ENCODE measurements at places on chromosomes 2 and 18.

DNA sequence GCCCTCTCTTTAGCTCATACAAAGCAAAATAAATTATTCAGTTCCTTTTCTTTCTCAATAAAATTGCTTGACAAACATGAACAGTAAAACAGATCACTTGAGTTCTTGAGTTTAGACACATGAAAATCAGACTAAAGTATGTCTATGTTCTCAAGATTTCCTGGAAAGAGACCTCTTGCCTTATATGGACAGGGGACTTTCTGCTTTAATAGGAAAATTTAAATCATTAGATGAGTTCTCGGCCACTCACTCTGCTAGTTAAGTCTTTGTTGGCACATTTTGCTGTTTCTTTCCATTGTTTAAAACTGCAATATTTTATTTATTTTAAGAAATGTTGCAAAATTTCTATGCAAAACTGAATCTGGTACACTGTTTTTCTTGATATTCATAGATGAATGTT, 207.8 kb downstream of the RND3 start:
- no peak for DNase-seq

DNA sequence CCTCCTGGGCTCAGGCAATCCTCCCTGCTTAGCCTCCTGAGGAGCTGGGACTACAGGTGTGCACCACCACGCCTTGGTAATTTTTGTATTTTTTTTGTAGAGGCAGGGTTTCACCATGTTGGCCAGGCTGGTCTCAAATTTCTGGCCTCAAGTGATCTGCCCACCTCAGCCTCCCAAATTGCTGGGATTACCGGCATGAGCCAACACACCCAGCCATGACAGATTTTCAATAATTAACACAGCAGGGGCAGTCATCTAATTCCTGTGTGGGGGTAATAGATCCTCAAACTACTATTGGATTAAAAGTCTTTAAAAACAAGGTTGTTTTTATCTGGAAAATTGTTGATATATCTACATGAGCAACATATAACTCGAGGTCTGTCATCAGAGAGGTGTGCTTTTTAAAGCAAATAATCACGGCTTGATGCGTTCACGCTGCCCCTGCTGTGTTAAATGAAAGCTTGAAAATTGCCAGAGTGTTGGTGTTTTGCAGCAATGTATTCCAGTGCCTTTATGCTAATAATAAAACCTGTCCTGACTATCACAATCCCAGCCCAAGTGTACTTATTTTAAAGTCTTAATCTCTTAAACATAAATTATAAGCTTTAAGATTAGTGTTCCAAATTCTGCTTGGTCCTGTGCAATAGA, 35.6 kb upstream of the ASB1 start:
- no peak for DNase-seq

DNA sequence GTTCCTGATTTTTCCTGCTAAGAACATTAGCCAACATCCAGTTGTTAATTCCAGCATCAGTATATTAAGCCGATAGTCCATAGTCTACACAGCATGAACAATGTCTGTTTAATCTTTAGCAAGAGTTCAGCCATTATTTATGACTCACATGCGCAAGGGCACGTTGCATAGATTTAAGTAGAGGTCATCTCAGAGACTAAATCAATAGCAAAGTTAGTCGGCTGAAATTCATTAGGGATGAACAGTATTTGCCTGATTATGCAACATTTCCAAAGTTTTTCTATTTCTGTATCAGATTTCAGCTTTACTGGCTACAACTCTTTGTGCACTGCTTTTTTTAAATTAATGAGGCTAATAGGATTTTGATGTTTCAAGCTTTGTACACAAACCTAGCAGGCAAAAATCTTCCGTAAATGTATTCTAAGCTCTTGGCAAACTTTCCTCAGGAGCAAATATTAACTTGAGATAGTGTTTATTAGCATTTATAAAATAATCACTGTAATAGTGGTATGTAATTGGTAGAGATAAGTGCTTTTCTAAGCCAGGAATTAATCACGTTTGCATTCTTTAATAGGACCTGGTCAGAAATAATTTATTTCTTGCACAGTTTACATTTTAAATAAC, 578.7 kb upstream of the ID2 start:
- DNase-seq: no peak

DNA sequence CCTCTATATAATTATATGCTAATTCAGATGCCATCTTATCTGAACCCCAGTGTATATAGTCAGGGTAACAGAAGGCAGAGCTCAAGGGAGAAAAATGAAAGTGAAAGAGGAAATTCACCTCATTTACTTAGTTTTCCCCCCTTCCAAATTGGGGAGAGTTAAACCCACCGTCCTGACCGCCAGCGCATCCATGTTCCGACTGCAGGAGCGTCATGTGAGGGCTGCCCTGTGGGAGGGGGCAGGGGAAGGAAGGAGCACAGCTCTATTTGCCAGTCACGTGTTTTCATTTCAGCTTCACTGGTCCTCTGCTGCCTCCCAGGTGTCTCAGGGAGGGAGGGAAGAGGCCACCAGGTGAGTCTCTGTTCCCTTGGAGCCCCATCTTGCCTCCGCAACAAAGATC, 13.2 kb downstream of the CNNM4 start:
- DNase-seq: peak; percentile 61

- peak; percentile 78 for DNase-seq
Measured at GRCh38 chr2:157838442-157839161, 37.5 kb downstream of the ACVR1 start.

DNA sequence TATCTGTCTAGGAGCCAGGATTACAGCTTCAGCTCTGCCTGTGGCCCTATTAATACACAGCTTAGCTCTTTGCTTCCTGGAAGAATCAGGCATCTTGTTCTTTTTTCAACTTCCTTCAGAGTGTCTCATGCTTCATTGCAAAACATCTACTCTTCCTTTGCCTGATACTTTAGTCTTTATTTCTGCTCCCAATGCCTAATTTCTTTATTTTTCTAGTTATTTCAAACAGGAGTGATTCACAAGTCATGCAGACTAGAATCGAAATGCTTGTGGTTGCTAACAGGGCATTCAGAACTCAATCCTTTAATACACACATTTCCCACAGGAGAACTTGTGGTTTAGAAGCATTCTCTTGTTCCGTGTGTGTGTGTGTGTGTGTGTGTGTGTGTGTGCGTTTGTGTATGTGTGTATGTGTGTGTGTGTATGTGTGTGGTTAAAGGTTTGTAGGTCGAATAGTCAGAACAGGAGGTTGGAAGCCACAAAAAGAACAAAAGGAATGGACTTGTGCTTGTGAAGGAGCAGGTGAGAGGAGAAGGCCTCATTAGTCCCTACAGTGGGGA, 28.3 kb upstream of the INSIG2 start:
- no peak for DNase-seq

DNA sequence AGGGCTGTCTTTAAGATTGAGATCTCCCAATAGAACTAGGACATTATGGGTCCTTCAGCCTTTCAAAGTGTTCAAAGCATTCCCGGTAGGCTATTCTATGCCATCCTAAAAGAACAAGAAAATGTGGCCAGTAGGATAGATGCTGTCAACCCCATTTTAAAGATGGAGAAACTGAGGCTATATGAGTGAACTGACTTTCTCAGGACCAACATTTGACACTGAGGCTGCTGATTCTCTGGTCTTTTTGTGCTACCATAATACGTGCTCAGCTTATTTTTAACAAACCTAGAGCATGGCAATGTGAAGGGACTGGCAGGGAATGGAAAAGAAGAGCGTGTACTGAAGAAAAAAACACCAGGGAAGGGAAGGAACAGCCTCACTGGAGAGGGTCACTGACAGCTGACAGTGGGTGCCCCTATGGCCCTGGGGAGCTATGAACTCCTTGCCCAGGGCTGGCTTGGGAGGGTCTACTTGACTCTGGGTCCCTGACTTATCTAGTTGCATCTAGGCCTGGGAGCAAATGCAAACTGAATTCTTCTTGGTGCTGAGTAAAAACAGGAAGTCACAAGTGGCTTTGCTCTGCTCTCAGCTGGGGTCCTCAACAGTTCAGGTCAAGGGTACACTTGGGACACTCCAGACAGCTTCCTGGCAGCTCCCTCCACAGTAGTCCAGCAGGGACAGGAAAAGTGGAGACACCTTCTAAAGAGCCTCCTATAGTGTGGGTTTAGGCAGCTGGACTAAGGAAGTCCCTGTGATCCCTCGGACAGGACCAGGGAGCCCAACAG, 2.3 kb downstream of the CYRIA start:
- peak; percentile 22 for DNase-seq

DNA sequence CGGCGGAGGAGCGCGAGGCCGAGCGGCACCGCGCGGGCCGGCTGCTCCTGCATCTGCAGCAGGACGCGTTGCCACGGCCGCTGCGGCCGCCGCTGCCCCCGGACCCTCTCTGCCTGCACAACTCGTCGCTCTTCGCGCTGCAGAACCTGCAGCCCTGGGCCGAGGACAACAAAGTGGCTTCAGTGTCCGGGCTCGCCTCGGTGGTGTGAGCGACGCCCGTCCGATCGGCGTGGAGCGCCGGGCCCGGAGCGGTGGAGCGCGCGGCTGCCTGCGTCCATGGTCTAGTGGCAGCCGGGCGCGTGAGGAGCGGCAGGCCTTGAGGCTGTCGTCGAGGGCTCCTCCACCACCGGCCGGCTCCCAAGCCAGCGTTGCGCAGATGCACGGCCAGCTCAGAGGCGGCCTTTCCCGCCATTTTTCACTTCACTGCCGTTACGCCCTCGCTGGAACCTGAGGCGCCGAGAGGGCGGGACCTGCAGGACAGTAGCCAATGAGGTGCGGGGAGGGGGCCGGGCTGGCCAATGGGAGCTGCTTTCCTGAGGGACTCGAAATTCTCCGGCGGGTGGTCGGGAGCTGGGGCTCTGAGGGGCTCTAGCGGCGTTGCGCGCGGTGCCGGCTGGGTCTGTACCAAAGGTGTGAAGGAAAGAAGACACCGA, 1.9 kb downstream of the TLX2 start:
- DNase-seq: peak; percentile 88

DNA sequence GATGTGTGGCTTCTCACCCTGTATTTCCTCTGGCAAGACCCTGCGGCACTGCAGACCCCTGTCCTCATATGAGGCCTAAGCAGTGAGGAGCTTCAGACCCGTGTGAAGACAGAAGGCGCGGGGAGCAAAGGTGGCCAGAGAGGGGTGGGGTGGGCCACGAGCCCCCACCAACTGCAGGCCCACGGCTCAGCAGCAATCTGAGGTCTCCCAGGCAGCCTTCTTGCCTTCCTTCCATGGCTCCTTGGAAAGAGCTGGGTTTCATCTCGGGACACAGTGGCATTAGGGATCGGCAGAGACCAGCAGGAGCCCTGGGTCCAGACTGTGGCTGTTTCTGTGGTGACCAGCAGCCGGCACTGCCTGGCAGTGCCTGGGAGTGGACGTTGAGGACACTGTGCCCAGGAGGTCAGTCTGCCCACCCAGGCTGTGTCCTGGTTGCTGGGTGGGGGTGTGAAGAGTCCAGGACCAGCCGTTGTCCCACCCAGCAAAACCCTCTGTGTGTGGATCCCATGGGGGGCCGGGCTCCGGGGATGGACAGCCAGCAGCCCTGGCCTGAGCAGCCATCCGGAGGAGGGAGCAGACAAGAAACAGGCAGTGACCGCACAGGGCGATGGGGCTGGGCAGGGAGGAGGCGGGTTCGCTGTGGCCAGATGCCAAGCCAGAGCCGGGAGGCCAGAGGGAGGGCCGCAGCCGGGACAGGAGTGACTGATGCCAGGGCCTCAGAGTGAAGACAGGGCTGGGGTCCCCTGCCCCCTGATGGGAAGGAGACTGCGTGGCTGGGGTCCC, 73.8 kb downstream of the RRM2 start:
- no peak for DNase-seq

GRCh38 chr2:159226059-159226461, 60.4 kb downstream of the WDSUB1 start:
- DNase-seq: peak; percentile 43

DNA sequence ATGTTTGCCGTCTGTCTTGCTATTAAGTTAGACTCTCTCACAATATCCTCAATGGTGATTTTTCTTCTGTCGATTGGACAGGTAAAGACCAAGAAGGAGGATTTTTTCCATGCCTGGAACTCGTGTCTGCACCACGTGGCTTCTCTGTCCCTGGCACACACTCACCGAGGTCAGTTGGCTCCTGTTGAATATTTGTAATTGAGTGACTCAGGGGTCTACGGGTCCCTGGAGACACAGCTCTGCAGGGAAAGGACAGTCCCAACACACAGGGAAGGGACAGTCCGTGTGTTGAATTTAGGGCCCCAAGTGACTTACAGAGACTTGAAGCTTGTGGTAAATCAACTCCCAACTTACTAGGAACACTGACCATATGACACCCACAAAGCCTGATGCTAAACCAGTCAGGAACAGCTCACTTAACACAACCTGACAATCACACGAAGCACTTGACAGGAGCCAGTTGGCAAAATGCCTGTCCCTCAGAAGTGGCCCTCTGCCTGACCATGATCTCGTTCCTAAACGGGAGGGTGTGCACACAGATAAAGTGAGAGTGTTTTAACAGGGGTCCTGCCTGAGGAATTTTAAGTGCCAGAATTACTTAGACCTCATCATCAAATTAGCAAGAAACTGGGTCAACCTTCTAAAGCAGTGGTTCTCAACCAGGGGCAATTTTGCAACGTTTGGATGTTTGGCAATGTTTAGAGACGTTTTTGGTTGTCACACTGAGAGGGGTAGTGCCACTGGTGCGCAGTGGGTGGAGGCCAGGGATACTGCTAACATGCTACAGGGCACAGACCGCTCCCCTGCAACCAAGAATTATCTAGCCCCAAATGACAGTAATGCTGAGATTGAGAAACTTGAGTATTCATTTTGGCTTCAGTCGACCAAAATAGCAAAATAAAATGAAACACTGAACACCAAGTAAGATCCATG, 88.9 kb upstream of the BCL2L11 start:
- no peak for DNase-seq

GRCh38 chr2:2827046-2827636, 496.1 kb upstream of the MYT1L start:
- no peak for DNase-seq

- DNase-seq: peak; percentile 25
Measured at GRCh38 chr2:134320930-134321329, 67.1 kb downstream of the MGAT5 start.

DNA sequence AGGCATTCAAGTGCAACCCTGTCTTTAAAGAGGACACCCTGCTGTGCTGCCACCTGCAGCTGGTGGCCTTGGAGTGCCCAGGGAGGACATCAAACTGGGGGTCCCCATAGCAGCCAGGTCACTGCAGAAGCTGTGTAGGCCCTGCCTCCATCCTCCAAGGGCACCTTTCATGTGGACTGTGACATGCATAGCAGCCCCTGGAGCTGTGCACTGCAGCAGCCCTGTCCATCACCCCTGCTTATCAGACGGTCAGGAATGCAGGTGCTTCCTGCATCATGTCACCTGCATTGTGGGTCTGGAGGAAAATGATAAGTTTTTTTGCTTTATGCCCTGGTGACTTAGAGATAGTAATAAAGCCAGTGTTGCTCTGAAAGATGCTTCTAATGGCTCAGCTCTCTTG, 155.7 kb downstream of the DYSF start:
- no peak for DNase-seq

DNA sequence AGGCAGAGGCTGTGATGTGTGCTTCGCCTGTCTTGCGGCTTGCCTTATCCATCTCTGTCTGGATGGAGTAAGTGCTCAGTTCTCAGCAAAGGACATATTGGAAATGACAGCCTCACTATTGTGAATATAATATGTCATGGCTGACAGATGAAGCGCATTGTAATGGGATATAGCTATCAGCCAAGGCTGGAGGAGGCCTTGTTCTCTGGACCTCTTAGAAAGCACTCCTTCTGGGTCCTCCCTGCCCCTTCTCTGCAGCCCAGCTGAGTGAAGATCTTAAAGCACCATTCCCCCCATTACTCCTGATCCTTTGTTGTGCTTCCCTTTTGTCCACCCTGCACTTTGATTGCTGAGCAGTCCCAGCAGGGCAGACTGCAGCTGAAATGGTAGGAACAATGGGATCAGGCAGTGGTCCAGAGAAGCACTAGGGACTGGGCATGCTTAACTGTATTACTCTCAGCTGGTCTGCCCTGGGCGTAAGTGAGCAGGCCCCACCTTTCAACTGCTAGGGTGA, 265.3 kb downstream of the SETBP1 start:
- DNase-seq: no peak

- no peak for DNase-seq
Measured at GRCh38 chr2:237549216-237549615, 17.2 kb upstream of the PRLH start.
